Posterior cingulate gyrus (tissue), 11 donors: ENCODE measurements at places on chromosomes 5 and 9.

GRCh38 chr9:78132701-78133058, 101.1 kb upstream of the GNAQ start:
- DNase-seq, result no peak

DNA sequence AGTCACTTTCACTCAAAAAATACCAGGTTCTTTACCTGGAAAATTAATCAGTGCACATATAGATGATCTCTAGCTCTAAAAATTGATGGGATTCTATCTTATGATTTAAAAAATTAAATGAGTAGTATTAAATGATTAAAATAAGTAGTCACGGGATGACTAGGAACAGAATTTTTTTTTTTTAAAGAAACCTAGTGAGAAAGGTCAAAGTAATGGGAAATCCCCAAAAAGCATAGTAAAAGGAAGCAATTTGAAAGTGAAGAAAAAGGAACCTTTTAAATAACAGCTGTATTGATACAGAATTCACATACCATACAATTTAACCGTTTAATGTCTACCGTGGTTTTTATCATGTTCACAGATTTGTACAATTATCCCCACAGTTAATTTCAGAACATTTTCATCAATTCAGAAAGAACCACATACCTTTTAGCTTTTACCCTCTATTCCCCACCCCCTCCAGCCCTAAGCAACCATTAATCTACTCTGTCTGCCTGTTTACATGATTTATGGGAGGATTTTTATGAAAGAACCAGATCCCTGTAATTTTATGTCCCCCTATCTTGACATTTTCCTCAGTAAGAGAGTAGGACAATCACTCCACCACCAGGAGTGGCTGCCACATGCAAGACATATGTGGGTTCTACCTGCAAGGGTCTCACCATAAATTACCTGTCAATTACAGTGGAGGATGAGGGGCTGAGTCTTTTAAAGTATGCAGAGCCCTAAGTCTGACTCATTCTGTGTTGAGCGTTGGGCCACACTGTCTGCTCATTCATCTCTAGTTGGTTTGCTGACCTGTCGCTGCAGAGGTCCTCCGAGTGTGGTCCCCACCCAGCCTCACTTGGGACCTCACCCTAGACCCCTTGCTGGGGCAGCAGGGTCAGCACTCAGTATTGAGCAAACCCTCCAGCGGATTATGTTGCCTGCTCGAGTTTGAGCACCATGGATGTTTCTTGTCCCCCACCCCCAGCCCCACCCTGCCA, 16.0 kb downstream of the ANKRD33B start:
- no peak for DNase-seq

GRCh38 chr5:140145256-140145655, 19.5 kb downstream of the IGIP start:
- DNase-seq, result no peak

GRCh38 chr9:110426052-110426709, 88.5 kb upstream of the TXNDC8 start:
- DNase-seq, result no peak

DNA sequence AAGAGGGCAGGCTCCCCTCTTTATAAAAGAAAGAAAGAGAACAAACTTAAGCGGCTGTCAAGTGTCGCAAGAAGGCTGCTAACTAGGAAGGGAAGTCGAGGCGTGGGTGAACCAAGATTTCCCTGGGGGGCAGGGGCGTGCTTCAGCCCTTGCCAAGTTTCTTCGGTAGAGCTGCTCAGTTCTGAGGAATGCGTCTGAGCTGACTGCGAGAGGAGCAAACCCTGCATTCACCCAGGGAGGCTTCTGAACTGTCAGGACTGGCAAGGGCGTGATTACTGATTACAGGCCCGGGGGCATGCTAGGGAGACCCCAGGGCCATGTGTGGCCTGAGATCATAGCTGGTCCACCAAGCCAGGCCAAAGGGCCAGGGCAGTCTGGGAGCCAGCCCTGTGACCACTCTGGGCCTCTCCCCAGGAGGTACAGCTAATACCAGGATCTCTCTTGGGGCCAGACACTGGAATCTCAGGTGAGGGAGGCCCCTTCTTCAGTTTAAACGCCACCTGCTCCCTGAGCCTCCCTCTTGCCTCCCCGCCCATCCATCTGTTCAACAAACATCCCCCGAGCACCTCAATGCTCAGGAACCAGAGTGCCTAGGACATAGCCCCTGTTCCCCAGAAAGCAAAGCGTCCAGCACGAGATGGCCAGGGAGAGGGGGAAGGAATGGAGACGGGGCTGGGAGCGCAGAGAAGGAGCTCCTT, 30.9 kb downstream of the SARDH start:
- no peak for DNase-seq

DNA sequence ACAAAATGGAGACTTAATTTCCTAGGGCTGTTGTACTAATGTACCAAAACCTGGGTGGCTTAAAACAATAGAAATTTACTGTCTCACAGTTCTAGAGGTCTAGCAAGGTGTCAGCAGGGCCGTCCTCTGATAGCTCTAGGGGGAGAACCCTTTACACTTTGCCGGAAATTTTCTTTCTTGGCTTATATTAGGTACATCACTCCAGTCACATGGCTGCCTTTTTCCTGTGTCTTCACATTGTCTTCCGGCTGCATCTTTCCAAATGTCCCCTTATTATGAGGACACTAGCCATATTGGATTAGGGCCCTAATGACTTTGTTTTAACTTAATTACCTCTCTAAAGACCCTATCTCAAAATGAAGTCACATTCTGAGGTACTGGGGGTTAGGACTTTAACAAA, 5.8 kb downstream of the UHRF2 start:
- no peak for DNase-seq

- no peak for DNase-seq
Observed at GRCh38 chr5:38695021-38695958, 138.8 kb upstream of the LIFR start.

- DNase-seq, result peak; percentile 67
Observed at GRCh38 chr5:170632985-170633234, 129.1 kb downstream of the KCNIP1 start.
